Stimulated activated CD8-positive, alpha-beta memory T cell treated with anti-CD3 and anti-CD28 coated beads, Interleukin-2, amount 100 ng/mL, for 48 hours (primary cell): ENCODE measurements at places on chromosomes 6 and 20.

- DNase-seq, result no peak
Observed at GRCh38 chr6:76435174-76435573, 362.7 kb upstream of the IMPG1 start.

DNA sequence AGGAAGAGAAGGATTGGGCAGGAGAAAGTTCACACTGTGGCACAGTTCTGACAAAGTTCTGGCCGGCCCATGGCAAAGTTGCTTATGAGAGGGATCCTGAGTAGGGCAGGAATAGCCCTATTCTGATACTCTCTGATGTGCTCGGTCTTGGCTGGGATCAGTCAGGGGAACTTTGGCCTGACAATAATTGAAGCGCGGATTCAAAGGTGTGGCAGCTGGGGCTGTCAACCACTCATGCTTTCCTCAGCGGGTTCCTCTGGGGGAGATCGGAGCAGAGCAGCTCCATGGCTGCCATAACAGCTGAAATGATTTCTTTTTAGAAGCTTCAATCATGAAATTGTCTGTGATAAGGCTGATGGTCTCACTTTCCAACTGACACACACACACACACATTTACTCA is 714.1 kb downstream of the DHX35 start:
- DNase-seq, result no peak

- DNase-seq, result no peak
Observed at GRCh38 chr6:21678990-21679389, 85.4 kb downstream of the SOX4 start.

GRCh38 chr6:70152786-70153185 is 150.1 kb downstream of the COL9A1 start:
- no peak for DNase-seq

- DNase-seq, result no peak
Observed at GRCh38 chr6:141463237-141463977, 669.3 kb upstream of the GJE1 start.

DNA sequence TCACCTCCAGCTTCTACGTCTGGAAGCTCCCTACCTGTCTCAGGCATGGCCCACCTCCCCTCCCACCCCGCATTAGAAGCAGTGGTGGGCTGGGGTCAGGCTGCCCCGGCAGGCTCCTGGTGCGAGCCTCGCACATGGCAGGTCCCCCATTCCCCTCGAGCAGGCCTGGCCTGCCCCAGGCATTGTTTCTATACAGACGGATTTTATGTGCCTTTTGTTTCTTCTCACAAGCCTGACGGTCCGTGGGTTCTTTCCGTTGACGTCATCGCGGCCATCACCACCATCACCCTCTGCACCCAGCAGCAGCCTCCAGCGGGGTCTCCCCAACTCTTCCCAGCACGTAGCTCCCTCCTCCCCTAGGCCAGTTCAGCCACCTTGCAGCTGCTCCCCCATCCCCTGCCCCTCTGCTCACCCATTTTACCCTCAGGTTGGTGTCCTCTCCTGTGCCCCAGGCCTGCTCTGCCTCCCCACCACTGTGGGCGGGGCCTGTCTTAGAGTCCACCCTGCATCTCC is 4.6 kb downstream of the CST7 start:
- no peak for DNase-seq

GRCh38 chr20:58836616-58837204 is 14.0 kb downstream of the GNAS-AS1 start:
- DNase-seq, result no peak

DNA sequence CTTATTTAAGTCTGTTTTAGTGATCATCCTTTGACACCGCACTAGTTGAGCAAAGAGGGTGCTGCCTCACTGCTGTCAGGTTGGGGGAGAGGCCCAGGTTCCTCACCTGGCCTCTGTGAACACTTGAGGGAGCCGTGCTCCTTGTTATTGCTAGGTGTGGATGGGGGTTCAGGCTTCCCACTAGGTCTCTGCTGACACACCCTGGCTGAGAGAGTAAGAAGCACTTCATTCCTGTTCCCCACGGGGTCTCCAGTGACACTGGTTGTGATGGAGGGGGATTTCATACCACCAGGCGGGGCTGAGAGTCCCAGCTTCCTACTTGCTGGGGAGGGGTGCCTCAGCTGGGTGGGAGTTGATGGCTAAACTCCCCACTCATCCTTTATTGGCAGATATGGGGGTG is 11.1 kb upstream of the NOTCH4 start:
- no peak for DNase-seq

GRCh38 chr20:2451939-2452732 is 18.5 kb downstream of the SNRPB start:
- peak; percentile 50 for DNase-seq

- no peak for DNase-seq
Observed at GRCh38 chr20:5785146-5785545, 34.9 kb downstream of the SHLD1 start.

DNA sequence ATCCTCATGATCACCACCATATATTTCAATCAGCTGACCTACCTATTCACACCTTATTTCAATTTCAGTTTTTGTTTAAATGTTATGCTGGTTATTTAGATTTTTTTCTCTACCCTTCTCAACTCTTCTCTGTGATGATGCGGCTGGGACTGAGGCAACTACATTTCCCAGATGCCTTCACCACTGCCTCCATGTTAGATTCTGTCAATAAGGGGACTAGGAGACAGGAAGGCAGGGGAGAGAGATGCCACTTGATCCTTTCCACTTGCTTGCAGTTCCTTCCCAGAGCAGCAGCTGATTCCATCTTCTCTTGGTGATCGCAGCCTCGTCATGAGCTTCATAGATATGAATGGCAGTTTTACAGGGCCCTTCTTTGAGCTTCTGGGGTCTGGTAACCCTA is 33.5 kb upstream of the POU3F2 start:
- no peak for DNase-seq

DNA sequence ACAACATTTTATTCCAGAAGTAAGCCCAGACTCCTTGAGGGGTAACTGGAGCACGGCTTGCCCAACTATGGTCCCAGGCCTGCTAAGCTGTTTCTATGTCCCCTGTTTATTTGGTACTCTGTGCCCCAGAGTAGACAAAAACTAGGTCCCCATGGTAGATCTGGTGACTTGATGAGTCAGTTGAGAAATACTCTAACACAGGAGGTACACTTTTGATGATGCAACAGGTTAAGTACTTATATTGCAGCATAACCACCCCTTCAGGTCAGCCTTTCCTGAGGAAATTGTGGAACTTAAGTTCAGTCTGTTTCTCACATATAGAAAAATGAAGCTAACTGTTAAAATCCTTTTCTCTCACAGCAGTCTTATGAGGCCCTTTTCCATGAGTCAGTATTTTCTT is 19.6 kb downstream of the TTPAL start:
- no peak for DNase-seq

- no peak for DNase-seq
Observed at GRCh38 chr6:140209775-140210174, 835.3 kb upstream of the CITED2 start.

GRCh38 chr6:29507319-29507718 is 19.6 kb upstream of the MAS1L start:
- DNase-seq, result no peak

DNA sequence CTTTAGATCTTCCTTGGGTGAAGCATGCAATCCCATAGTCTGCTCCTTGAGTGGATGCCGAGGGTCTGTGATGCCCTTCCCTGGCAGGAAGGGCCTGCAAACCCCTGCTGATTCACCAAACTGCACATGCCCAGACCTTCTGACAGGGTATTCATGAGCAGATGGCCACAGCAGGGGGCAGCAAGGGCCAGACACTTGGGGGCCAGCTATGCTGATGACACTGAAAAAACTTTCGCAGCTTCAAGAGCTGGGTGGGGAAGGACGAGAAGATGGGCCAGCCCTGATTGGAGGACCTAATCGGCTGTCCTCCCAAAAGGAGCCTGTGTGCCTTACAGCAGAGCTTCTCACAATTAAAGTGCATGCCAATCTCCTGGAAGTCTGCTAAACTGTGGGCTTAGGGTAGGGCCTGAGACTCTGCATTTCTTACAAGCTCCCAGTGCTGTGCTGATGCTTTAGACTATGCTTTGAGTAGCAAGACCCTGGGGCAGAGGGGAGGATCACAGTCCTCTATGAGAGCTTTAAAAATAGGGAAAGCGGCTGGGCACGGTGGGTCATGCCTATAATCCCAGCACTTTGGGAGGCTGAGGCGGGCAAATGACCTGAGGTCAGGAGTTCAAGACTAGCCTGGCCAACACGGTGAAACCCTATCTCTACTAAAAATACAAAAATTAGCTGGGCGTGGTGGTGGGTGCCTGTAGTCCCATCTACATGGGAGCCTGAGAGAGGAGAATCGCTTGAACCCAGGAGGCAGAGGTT is 15.2 kb upstream of the GDAP1L1 start:
- DNase-seq, result no peak

DNA sequence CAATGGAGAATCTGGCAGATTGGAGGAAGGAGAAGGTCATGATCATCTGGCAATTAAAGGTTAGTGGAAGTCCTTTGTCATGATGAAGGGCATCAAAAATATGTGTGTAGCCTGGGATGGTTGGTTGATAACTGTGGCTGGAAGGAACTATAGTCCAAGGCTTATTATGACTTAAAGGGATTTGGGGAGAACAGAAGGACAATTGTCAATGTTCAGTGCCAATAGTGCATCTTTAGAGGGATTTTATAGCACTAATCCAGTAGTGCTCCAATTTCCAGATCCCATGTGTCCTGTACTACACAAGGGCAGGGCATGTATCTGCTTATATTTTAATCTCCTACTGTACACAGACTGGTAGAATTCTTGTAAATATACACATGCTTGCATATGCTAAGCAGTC is 5.0 kb upstream of the ZBTB24 start:
- no peak for DNase-seq

- no peak for DNase-seq
Observed at GRCh38 chr20:61918548-61918947, 147.1 kb downstream of the TAF4 start.

- no peak for DNase-seq
Observed at GRCh38 chr20:45975686-45976085, 3.7 kb upstream of the ZNF335 start.

GRCh38 chr6:151119823-151120524 is 119.8 kb upstream of the AKAP12 start:
- DNase-seq, result no peak

- no peak for DNase-seq
Observed at GRCh38 chr20:18072532-18072931, 14.8 kb upstream of the OVOL2 start.
